ENCODE measurements at places on chromosomes 4 and X.

DNA sequence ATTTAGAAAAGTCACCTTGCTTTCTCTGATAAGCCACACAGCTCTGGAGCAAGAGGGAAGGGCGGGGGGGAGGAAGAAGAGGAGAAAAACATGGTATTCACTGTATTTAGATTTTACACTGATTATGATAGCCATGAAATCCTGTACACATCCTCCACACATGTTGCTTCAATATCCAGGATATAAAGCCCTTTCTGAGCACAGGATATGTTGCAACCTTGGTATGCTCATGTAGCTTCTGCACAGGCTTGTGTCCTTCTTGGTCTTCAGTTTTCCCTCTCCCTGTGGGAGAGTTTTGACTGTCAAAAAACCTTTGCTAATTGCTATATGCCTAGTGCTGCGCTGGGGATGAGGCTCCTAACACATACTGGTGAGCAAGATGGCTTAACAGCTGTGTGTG lies 61.9 kb upstream of the DAPP1 start:
- no peak for DNase-seq

DNA sequence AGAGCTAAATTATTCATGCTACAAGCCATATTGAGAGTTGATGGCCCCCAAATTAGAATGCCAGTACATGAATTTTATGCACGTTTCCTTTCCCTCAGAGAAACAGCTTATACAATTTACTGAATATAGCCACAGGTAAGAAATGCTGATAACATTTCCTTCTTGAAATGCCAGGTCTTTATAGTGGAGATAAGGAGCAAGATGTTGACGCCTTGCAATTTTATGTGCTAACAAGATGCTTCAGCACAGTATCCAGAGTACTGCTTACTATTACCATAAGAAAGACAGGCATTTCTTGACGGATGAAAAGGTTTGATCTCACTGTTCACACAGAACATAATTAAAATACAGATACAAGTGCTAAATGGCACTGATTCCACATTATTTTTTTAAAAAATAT lies 223.2 kb upstream of the CTSO start:
- no peak for DNase-seq

DNA sequence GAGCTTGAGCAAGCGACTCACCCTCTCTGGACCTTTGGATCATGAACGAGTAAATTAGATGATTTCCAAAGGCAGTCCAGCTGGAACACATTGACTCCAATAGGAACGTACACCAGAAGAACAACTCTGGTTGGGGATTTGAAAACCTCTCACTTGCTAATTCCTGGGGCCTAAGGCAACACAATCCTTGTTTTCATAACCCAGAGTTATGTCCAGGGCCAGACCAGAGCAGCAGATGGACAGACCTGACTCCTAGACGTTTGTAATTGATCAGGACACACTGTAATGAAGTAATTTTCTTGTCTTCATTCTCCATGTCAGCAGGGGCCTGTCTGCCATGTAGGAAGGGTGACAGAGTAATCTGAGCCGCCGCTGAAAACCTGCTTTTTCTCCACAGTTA lies 283.9 kb downstream of the IDS start:
- DNase-seq, result no peak

DNA sequence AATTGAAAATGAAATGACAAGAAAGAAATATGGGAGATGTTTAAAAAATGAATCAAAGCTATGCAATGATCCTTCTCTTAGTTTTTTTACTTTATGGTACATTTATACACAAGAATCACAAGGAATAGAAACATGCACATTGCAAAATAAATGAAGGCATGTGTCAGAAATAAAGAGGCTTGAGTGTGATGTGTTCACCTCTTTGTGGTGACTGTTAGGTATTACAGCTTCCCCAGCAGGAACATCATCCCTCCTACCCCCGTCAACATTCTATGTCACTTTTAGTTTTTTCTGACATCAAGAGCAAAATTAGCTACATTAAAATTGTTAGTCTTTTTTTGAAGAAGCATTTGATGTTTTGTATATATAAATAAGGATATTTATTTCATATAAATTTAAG lies 214.8 kb downstream of the SLC4A4 start:
- no peak for DNase-seq

GRCh38 chr4:7777871-7778509 lies 161.7 kb downstream of the AFAP1 start:
- DNase-seq, result no peak

DNA sequence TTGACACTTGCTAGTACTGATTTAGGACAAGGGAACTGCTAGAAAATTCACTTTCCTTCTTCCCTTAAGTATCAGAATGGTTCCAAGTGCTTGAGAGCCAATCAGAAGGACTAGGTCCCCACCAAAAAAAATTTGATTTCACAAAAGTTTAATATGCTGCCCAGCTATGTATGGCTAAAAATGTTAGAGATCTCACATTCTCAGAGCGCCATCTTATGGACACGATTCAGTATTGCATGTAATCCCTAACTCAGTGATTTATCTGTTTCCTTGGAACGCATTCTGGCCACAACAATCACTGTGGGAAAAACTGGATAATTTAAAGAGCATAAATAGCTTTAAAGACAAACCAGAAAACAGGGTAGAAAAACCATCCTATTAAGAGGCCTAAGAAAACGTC lies 255.1 kb upstream of the GPC4 start:
- DNase-seq, result no peak

DNA sequence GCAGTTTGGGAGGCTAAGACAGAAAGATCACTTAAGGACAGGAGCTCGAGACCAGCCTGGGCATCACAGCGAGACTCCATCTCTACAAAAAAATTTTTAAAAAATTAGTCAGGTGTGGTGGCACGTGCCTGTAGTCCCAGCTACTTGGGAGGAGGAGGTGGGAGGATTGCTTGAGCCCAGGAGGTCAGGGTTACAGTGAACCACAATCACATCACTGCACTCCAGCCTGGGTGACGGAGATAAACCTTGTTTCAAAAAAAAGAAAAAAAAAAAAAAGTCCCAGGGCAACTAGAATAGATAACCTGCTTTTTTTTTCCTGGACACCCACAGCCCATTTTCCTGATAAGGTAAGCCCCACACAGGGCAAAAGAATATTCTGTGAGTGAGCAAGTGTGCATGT lies 96.3 kb downstream of the C4orf51 start:
- DNase-seq, result no peak

GRCh38 chrX:69556060-69557011 lies 52.2 kb downstream of the NALF2 start:
- no peak for DNase-seq

DNA sequence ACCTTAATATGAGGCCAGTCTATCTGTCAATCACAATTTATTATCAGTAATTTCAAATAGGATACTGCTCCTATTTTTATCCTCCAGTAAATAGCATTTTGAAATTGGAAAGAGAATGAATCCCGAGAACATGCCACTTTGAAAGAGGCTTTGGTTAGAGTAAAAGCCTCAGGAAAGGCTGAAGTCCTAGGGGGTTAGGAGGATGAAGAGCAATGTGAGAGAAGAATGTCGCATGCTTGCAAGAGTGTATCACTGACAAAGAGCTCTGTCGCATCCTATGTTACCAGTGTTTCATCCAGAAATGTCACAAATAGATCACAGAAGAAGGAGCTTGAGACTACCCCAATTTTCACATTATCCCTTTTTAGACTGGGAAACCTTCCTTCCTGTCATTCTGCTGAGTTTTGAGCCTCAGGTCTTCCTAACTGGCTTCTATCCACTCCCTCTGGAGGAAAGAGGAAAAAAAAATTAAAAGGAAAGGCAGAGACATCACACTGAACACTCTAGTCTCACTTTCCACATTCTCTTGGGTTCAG lies 39.8 kb downstream of the GPM6A start:
- DNase-seq, result no peak

- DNase-seq, result no peak
Observed at GRCh38 chr4:36502350-36502749, 220.9 kb downstream of the DTHD1 start.

GRCh38 chr4:121778991-121779628 lies 14.1 kb upstream of the SMIM43 start:
- no peak for DNase-seq

GRCh38 chrX:74925225-74926088 lies at the start of gene NEXMIF:
TSS of gene NEXMIF (minus strand) at chrX:74925452.
- DNase-seq, result peak; percentile 18

DNA sequence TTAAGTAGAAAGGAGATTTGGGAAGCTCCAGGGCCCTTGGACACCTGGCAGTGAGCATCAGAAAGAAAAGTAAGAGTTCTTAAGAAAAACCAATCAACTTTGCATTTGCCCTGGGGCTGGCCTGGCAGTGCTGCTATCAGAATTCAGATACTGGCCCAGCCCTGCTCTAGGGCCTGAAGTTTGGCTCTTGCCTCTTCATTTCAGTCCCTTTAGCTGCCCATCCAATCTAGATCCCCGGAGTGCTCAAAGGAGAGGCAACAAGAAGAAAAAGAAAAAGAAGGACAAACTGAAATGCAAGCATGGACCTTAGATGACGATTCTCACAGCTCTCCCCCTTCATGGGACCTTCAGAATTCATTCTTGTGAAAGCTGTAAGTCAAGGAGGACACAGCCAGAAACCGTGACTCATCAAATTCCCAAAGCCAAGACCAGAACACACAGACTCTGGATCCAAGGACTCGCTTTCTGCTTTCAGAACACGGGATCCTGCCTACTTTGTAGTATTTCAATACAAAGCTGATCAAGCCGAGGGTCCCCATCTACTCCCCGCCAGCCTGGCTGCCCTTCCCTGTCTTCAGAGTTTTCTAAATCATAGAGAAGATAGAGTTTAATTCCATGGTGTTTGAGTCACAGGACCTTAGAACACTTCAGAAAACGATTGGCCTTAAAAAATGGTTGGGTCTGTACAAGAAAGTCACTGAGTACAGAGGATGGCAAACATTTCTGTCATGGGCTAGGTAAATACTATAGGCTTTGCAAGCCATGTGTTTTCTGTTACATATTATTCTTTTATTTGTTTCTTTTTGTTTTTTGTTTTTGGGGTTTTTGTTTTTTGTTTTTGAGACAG lies 103.7 kb downstream of the RBM47 start:
- no peak for DNase-seq

DNA sequence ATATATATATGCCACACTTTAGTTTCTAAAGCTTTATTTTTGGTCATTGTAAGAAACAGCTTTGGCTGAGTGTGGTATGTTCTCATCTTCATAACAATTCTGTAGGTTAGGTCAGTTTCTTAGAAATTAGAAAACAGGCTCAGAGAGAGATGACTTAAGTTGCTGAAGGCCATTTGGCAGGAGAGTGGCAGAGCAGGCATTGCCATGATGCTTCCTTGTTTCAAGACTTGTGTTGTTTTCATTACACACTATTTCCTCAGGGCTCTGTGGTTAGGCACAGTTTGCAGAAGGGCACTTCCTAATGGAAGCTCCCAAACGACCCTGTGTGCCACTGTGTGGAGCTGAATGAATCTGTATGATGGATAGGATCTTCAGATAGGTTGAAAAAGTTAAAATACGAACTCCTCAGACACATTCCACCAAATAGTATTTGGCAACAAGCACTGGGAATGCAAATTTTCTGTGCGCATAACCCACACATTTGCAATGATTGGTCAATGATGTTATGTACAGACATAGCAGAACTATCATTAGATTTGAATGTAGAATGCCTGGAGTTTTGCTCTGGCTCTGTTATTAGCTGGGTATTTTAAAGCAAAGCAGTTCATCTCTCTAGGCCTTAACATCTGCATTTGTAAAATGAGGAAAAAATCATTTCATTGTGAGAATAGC lies 274.3 kb upstream of the HS3ST1 start:
- no peak for DNase-seq

GRCh38 chrX:10126044-10126443 lies 30.7 kb upstream of the CLCN4 start:
- no peak for DNase-seq
